ENCODE measurements at places on chromosomes 13 and 19. TPM values are rescaled to one million over a fixed set of nuclear protein-coding genes. Genes with fewer than 3 reads are reported as not detected.

GRK1 gene
- not detected for polyA plus RNA-seq

GRCh38 chr13:55576389-55576788, 1564.3 kb upstream of the PRR20A start:
- no peak for DNase-seq

COL5A3 gene
- polyA plus RNA-seq, result 33.7 TPM

ZNF20 gene
- polyA plus RNA-seq, result 3.3 TPM

FLT3LG gene
- 4.4 TPM for polyA plus RNA-seq
